ENCODE measurements at places on chromosomes 5 and 9. TPM values are rescaled to one million over a fixed set of nuclear protein-coding genes. Genes with fewer than 3 reads are reported as not detected.

The CDO1 gene
- 27.6 TPM for total RNA-seq

The SLC28A3 gene
- not detected for total RNA-seq

The PCDHGC5 gene
- total RNA-seq, result 3.0 TPM

The EMB gene
- total RNA-seq, result 20.5 TPM
